Lower leg skin (tissue), 4 donors: ENCODE measurements at places on chromosomes 4 and X. TPM values are rescaled to one million over a fixed set of nuclear protein-coding genes. Genes with fewer than 3 reads are reported as not detected.

VCX2 gene
- not detected for total RNA-seq

SPIN4 gene
- total RNA-seq, result 3.8 TPM

FATE1 gene
- total RNA-seq, result not detected

ZFP92 gene
- total RNA-seq, result 0.20 TPM

CHRNA9 gene
- total RNA-seq, result 0.65 TPM

GRCh38 chr4:174592985-174593335 lies 70.7 kb upstream of the HPGD start:
- peak; percentile 30 for DNase-seq

- DNase-seq, result no peak
These were observed 34.7 kb downstream of the FGF2 start for GRCh38 chr4:122861172-122861943.

- DNase-seq, result no peak
These were observed 632.5 kb downstream of the KCTD8 start for GRCh38 chr4:43816116-43816515.

DNA sequence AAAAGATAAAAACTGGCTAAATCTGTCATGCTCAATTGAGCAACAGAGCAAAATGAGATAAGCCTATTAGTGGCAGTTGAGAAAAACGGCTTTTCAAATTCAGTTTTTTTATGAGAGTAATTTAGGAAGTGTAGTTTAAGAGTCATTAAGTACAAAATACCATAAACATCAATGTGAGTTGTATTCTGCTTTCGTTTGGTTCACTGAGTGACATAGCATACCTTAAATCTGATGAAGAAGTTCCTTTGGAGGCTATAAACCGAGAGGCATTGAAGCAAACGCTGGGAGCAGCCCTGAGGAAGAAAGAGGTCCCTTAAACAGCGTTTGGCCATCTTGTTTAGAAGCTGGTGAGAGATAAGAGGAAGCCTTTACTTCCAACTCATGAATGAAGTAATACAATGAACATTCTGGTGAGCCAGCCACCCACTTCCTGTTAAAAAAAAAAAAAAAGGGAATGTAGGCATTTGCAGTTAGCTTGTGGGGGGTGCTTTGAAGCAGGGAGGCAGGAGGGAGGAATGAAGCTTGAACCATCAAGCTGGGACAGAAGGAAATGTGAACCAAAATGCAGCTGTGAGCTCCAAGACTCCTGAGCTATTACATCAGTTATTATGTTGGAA lies 132.3 kb downstream of the ZNF330 start:
- no peak for DNase-seq

DNA sequence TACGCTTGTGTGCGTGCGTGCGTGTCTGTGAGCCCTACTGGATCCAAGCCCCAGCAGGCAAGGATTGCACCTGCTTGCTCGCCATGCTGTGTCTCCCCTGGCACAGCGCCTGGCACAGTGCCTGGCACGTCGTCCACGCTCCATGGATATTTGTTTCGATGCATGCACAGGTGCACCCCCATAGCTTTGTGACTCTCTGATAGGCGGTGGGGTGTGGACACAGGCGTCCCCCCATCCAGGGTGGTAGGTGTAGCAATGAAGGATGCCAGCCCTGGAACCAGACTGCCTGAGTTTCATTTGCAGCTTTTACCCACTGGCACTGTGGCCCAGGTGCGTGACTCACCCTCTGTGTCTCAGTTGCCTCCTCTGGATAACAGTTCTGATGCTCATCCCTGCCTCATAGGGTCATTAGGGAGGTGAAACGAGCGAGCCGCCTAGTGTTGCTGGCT lies 20.2 kb downstream of the PIGG start:
- peak; percentile 54 for DNase-seq

DNA sequence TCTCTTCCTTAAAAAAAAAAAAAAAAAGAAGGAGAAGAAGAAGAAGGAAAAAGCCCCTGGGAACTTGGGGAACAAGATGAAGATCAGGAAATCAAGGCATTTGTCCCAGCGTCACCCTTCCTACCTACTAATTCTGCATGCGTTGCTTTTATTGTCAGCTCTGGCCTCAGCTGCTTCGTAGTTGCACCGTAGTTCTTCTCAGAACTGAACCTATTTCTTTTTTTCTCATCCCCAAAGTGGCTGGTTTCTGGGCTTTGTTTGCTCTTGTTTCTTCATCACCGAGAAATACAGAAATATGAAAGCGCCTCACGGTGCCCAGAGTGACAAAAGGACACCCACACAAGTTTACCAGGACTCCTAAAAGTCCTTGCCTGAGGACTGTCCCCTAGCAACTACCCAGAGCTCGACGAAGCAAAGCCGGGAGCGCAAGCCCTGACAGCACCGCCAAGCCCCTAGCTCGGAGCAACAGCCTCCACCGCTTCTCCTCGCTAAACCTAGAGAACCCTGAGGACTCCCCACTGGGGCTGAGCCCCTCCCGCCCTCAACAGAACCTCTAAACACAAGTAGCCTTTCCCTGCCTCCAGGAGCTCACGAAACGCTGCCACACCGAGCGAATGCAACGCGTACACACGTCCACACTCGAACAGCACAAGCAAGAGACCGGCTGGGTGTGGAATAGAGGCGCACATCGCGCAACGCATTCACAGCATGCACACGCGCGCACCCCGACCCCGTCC lies 710 bp downstream of the PRKG2 start:
- DNase-seq, result no peak

DNA sequence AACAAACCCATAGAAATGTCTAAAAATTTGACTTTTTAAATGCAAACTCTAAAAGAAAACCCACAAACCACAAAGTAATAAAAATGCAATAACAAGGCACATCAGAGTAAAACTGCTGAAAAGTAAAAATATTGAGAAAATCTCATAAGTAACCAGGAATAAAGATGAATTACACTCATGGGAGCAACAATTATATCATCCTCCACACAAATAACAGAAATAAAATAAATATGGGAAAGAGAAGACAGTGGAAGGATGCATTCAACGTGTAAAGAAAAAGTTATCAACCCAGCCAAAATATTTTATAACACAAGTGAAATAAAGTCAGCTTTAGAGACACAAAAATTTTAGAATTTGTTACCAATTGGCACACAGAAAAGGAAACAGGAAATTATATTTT lies 1420.2 kb downstream of the PCDH18 start:
- no peak for DNase-seq

DNA sequence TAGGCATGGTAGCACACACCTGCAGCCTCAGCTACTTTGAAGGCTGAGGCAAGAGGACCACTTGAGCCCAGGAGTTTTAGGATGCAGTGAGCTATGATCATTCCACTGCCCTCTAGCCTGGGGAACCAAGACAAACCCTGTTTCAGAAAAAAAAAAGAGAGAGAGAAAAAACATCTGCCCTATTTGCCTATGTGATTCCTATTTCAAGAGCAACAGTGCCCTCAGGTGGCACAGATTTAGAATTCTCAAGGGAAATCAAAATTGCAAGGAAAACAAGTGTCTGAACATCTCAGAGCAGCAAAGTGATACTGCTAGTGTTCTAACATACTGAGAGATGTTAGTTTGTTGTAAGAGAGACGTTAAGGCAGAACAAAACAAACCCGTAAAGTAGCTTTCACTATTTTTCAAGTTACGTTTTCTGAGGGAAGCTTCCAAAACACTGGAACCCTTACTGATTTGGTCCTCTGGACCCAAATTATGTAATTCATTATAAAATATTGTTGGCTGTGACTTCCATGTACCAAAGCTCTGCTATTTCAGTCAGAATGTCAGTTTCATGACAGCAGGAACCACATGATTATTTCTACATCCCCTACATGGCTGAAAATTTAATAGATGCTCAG lies 7.9 kb downstream of the BDH2 start:
- no peak for DNase-seq

DNA sequence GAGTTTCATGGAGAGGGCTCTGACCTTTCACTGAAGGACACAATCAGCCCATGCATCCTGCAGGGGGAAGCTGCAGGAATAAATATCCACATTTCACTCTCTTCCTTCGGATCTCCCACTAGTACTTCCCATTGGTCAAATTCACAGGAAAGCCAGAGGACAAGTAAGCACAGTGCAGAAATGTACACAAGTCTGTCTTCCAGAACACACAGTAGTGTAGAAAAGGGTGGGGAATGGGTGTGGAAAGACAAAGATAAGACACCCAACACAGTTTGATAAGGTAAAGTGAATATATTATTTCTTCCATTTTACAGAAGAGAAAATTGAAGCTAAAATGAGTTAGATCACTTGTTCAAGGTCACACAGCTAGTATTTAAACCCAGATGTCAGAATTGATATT lies 81.1 kb upstream of the PCDH19 start:
- no peak for DNase-seq

- no peak for DNase-seq
These were observed 163.7 kb downstream of the CORIN start for GRCh38 chr4:47674144-47674543.

- DNase-seq, result no peak
These were observed 848 bp downstream of the ACSL4 start for GRCh38 chrX:109732017-109732801.

GRCh38 chr4:8235686-8236085 lies 33.9 kb upstream of the HTRA3 start:
- no peak for DNase-seq

GRCh38 chr4:182343453-182343852 lies 100.3 kb downstream of the TENM3 start:
- DNase-seq, result no peak

- no peak for DNase-seq
These were observed 33.1 kb upstream of the EDNRA start for GRCh38 chr4:147447786-147448185.

- no peak for DNase-seq
These were observed 36.8 kb downstream of the LRP2BP start for GRCh38 chr4:185358959-185359358.

- no peak for DNase-seq
These were observed 17.0 kb downstream of the ADD1 start for GRCh38 chr4:2860391-2861348.

GRCh38 chrX:8345473-8345872 lies 119.2 kb upstream of the VCX3B start:
- DNase-seq, result no peak

DNA sequence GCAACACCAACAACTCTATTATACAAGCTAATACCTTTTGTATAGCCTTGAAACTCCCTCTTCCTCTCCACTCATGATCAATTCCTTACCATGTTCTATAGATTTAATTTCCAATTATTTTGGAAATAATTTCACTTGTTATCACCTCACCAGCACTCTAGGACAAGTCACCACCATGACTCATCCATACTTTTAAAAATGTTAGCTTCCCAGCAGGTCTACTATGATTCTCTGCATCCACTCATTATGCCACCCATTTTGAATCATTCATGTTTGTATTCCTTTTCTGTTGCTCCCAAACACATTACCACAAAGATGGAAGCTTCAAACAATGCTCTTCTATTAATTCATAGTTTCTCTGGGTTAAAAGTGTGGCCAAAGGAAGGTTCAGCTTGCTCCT lies 469.6 kb downstream of the PDGFC start:
- DNase-seq, result no peak

DNA sequence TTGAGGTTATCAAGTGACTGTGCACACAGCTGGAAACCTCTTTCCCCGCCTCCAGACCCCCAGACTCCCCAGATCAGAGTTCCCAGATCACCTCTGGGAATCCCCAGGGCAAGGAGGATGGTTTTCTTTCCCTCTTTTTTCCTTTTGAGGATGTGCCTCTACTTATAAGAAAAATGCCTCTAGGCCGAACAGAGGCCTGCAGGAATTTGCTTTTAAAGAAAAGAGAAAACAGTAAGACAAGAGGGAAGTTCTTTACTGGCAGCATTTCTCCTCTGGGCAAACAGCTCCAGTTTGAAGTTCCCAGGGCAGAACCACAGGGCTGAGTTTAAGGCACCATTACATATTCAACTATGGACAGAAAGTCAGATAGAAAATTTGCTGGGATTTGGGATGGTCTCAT lies 837.9 kb upstream of the LCORL start:
- DNase-seq, result no peak
